Dorsolateral prefrontal cortex (tissue), 122 donors: ENCODE measurements at places on chromosomes 1 and 21.

GRCh38 chr1:221315330-221315729, 426.6 kb downstream of the DUSP10 start:
- DNase-seq: no peak

DNA sequence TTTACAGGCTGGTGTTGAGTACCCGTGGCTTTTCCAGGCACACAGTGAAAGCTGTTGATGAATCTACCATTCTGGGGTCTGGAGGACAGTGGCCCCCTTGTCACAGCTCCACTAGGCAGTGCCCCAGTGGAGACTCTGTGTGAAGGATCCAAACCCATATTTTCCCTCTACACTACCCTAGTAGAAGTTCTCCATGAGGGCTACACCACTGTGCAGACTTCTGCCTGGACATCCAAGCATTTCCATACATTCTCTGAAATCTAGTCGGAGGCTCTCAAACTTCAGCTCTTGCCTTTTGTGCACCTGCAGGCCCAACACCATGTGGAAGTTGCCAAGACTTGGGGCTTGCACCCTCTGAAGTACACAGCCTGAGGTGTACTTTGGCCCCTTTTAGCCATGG, 227.8 kb downstream of the BACH1 start:
- DNase-seq: no peak

GRCh38 chr1:78170859-78171258, 125.1 kb downstream of the GIPC2 start:
- no peak for DNase-seq

DNA sequence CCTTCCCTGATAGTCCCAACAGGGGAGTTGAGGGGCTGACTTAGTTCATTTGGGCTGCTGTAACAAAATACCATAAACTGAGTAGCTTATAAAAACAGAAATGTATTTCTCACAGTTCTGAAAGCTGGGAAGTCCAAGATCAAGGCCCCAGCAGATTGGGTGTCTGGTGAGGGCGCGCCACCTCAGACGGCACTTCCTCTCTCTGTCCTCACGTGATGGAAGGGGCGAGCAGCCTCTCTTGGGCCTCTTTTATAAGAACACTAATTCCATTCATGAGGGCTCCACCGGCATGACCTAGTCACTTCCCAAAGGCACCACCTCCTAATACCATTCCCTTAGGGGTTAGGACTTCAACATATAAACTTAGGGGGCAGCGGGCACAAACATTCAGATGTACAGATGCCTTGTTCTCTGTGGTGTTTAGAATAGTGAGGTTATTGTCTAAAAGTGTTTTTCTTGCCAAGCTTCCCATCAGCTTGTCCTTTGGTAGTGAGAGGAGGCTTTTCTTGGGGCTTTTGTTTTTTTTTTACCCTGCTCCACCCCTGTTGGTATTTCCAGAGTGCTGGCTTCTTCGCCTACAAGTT, 20.3 kb downstream of the NIPAL3 start:
- DNase-seq: no peak

GRCh38 chr1:53391982-53392381, 64.1 kb upstream of the LRP8 start:
- DNase-seq: no peak

- no peak for DNase-seq
These were observed 48.0 kb upstream of the ACOT11 start for GRCh38 chr1:54500107-54500431.

DNA sequence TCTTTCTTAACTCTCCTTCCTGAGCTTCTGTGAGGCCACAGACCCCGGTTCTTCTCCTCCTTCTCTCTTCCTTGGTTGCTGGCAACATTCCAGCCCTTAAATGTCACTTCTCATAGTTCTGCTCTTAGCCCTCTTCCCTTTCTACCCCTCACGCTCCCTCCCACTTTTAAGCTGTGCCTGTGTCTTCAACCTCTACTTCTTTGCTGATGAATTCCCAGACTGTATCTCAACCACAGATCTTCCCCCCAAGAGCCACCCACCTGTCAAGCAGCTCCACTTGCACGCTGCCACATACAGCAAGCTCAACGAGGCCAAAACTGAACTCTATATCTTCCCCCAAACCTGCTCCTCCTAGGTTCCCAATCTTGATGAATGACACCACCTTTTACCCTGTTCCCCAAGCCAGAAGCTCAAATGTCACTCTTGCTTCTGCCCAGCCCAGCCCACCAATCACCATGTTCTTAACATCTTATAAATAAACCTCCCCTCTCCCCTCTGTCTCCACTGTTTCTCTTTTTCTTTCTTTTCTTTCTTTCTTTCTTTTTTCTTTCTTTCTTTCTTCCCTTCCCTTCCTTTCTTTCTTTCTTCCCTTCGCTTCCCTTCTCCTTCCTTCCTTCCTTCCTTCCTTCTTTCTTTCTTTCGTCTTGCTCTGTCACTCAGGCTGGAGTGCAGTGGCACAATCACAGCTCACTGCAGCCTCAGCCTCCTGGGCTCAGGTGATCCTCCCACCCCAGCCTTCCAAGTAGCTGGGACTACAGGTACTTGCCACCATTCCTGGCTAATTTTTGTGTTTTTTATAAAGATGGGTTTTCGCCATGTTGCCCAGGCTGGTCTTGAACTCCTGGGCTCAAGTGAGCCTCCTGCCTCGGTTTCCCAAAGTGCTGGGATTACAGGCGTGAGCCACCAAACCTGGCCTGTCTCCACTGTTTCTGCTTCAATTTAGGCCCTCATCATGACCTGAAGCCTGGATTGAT, 19.8 kb upstream of the PTP4A2 start:
- no peak for DNase-seq

GRCh38 chr1:6614019-6614928, 743 bp downstream of the PHF13 start:
- DNase-seq: no peak

GRCh38 chr1:45516465-45516864, 5.2 kb downstream of the PRDX1 start:
- DNase-seq: no peak

GRCh38 chr1:89644119-89644814, 11.3 kb downstream of the LRRC8C start:
- no peak for DNase-seq

- DNase-seq: no peak
These were observed 1.1 kb downstream of the HLX start for GRCh38 chr1:220880362-220880670.
